Left kidney (tissue), 8 donors: ENCODE measurements at places on chromosomes 7 and 10. TPM values are rescaled to one million over a fixed set of nuclear protein-coding genes. Genes with fewer than 3 reads are reported as not detected.

SKIDA1 gene
- 12.2 TPM for polyA plus RNA-seq

NRP1 gene
- polyA plus RNA-seq: 177 TPM

NKX2-3 gene
- polyA plus RNA-seq: not detected

TFR2 gene
- 0.93 TPM for polyA plus RNA-seq

TEX47 gene
- polyA plus RNA-seq: not detected

OPN1SW gene
- 2.2 TPM for polyA plus RNA-seq

PNLIPRP3 gene
- polyA plus RNA-seq: not detected

TMEM229A gene
- polyA plus RNA-seq: 0.13 TPM

ITPRID1 gene
- not detected for polyA plus RNA-seq

GPR141 gene
- not detected for polyA plus RNA-seq

INTS1 gene
- polyA plus RNA-seq: 55.4 TPM

LIPN gene
- not detected for polyA plus RNA-seq

NRCAM gene
- 27.3 TPM for polyA plus RNA-seq

ANKRD2 gene
- 0.53 TPM for polyA plus RNA-seq

TACC2 gene
- 47.5 TPM for polyA plus RNA-seq

CASD1 gene
- polyA plus RNA-seq: 63.4 TPM

GIMAP4 gene
- polyA plus RNA-seq: 26.3 TPM
